Activated T-cell treated with anti-CD3 and anti-CD28 coated beads for 48 hours (primary cell): ENCODE measurements at places on chromosomes 16 and 17.

- no peak for DNase-seq
Observed at GRCh38 chr17:5759501-5759925, 175.2 kb upstream of the NLRP1 start.

GRCh38 chr16:49443576-49443975 is 70.0 kb downstream of the C16orf78 start:
- no peak for DNase-seq

GRCh38 chr17:19904924-19905323 is 37.2 kb upstream of the ULK2 start:
- no peak for DNase-seq

DNA sequence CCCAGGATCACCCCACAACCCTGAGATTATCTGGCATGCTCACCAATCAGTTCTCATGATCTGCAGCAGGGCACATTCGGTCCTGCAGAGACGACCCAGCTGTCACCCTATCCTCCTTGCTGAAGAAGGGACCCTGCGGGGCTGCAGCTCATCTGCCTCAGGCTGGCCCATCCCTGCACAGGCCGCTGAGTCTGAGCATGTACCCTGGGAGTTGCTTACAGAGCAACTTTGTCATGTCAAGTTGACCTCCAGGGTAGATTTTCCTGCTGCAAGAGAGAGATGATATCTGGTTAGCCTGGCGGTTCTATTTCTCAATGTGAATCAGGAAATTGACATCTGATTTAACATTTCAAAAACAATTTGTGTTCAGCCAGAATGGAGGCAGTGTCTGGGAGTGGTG is 36.0 kb upstream of the ADCY9 start:
- DNase-seq: no peak

DNA sequence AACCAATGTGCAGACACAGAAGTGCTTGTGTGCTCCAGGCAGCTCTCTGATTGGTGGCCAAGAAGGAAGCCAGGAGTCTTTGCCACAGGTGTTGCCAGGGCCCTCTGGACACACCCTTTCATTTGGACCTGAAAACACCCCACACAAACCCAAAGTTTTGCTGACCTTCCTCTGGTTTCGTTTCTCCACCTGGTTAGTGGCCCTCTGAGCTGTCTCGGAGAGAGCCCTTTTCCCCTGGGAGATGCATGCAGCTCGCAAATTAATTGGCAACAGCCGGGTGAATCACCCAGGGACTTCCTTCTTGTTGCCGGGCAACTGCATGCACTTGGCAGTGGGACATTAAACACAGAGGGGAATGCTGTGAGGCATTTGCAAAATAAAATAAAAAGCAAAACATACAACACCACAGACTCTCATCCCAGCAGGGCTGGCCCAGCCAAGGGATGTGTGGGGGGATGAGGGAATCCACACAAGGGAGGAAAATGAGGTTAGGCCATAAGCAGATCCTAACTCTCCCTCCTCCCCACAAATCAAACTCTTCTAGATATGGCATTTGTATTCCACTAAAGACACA is 286.6 kb downstream of the SOX9 start:
- no peak for DNase-seq
